ENCODE measurements at places on chromosomes 4 and X.

- peaks cover 27% of the 10 kb centered on the region for H3K27me3 ChIP-seq
- H3K27ac ChIP-seq: no peak overlapping the region
- H3K36me3 ChIP-seq: no peaks in the 10 kb centered on the region
These were observed 1.1 kb upstream of the EDNRA start for GRCh38 chr4:147479786-147480185.

GRCh38 chrX:16592194-16592770 lies 57.7 kb upstream of the S100G start:
- H3K4me1 ChIP-seq: peaks cover 24% of the 10 kb centered on the region
- peaks cover 2% of the 10 kb centered on the region for H3K36me3 ChIP-seq
- H3K27ac ChIP-seq: no peak overlapping the region
- no peaks in the 10 kb centered on the region for H3K27me3 ChIP-seq
- H3K4me3 ChIP-seq: no peak overlapping the region
- no peak for DNase-seq

GRCh38 chrX:42096265-42096920 lies 173.0 kb upstream of the CASK start:
- no peak for DNase-seq
- H3K4me3 ChIP-seq: no peak overlapping the region
- no peaks in the 10 kb centered on the region for H3K27me3 ChIP-seq
- H3K4me1 ChIP-seq: peaks cover 12% of the 10 kb centered on the region

GRCh38 chrX:88416002-88416401 lies 331.0 kb upstream of the CPXCR1 start:
- H3K4me1 ChIP-seq: no peaks in the 10 kb centered on the region
- no peak for DNase-seq
- H3K4me3 ChIP-seq: no peak overlapping the region

- no peak overlapping the region for H3K4me3 ChIP-seq
- no peak for DNase-seq
- H3K27ac ChIP-seq: no peak overlapping the region
- H3K36me3 ChIP-seq: no peaks in the 10 kb centered on the region
- no peaks in the 10 kb centered on the region for H3K27me3 ChIP-seq
These were observed 3.3 kb downstream of the NUDT9 start for GRCh38 chr4:87425711-87426110.

GRCh38 chr4:116059361-116059760 lies 945.9 kb upstream of the NDST4 start:
- DNase-seq: no peak
- H3K36me3 ChIP-seq: no peaks in the 10 kb centered on the region
- H3K27ac ChIP-seq: no peak overlapping the region
- no peaks in the 10 kb centered on the region for H3K4me1 ChIP-seq
- H3K4me3 ChIP-seq: no peak overlapping the region

DNA sequence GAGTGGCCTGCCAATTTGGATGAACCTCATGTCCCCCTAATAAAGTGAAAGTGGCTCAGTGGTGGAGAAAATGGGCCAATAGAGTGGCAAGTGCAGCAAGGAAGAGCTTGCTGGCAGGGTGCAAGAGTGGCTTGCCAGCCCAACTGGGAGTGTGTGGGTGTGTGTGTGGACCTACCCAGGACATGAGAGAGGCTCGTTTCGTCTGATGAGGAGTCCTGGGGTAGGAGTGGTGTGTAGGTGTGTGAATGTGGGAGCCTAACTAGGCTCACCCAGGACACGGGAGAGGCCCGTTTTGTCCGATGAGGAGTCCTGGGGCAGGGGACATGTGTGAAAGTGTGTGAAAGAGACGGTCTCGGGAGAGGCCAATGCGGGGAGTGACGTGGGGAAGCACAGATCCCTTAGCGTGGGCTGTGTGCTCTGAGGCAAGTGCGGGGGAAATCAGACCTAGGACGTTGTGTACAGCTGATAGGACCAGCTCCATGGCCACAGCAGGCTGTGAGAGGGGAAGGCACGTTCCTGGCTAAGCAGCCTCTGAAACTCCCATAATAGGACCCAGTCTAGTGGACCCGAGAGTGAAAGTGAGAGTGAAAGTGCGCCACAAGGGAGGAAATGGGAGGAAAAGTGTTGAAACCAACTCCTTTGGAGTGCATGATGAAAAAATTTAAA lies 5.3 kb downstream of the GAGE10 start:
- H3K27me3 ChIP-seq: no peaks in the 10 kb centered on the region
- peak overlapping the region; percentile 91 for H3K27ac ChIP-seq

DNA sequence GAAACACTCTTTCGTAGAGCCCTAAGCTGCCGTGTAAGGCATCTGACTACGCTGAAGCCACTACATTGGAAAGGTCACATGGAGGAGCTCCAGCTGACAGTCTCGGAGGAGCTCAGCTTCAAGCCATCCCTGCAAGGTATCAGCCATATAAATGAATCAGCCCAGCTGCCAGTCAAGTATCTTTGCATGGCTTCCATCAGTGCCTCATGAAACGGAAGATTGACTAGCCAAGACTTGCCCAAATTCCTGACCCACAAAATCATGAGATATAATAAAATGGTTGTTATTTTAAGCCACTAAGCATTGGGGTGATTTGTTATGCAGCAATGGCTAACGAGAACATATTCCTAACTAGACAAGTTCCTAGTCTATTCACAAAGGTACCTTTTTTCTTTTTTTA lies 104.1 kb upstream of the SCOC start:
- H3K36me3 ChIP-seq: no peaks in the 10 kb centered on the region
- H3K27me3 ChIP-seq: no peaks in the 10 kb centered on the region
- H3K27ac ChIP-seq: no peak overlapping the region

GRCh38 chr4:110041735-110042134 lies 129.1 kb downstream of the EGF start:
- no peak overlapping the region for H3K4me3 ChIP-seq
- no peak for DNase-seq
- no peaks in the 10 kb centered on the region for H3K36me3 ChIP-seq
- no peak overlapping the region for H3K27ac ChIP-seq

- H3K4me1 ChIP-seq: no peaks in the 10 kb centered on the region
- H3K4me3 ChIP-seq: no peak overlapping the region
- no peaks in the 10 kb centered on the region for H3K27me3 ChIP-seq
- no peaks in the 10 kb centered on the region for H3K36me3 ChIP-seq
- no peak for DNase-seq
These were observed 106.2 kb upstream of the RAPGEF2 start for GRCh38 chr4:158996669-158997074.

GRCh38 chrX:86103061-86103460 lies 45.2 kb upstream of the DACH2 start:
- no peak overlapping the region for H3K27ac ChIP-seq
- H3K4me3 ChIP-seq: no peak overlapping the region
- H3K27me3 ChIP-seq: no peaks in the 10 kb centered on the region
- no peaks in the 10 kb centered on the region for H3K36me3 ChIP-seq
- H3K4me1 ChIP-seq: no peaks in the 10 kb centered on the region

Data from activated naive CD8-positive, alpha-beta T cell treated with anti-CD3 and anti-CD28 coated beads, Interleukin-2, amount 50 U/mL, for 24 hours (primary cell).